ENCODE measurements at places on chromosomes 5 and 9. TPM values are rescaled to one million over a fixed set of nuclear protein-coding genes. Genes with fewer than 3 reads are reported as not detected.

The SH3GL2 gene
- 0.05 TPM for polyA plus RNA-seq

The OR1J2 gene
- not detected for polyA plus RNA-seq

The GRXCR2 gene
- polyA plus RNA-seq: not detected

The DIAPH1 gene
- polyA plus RNA-seq: 28.2 TPM

The SHLD3 gene
- polyA plus RNA-seq: 3.8 TPM
